Amygdala (tissue), 56 donors: ENCODE measurements at places on chromosomes 16 and 17.

- DNase-seq = no peak
Observed at GRCh38 chr17:82301916-82302567, 15.4 kb downstream of the CD7 start.

DNA sequence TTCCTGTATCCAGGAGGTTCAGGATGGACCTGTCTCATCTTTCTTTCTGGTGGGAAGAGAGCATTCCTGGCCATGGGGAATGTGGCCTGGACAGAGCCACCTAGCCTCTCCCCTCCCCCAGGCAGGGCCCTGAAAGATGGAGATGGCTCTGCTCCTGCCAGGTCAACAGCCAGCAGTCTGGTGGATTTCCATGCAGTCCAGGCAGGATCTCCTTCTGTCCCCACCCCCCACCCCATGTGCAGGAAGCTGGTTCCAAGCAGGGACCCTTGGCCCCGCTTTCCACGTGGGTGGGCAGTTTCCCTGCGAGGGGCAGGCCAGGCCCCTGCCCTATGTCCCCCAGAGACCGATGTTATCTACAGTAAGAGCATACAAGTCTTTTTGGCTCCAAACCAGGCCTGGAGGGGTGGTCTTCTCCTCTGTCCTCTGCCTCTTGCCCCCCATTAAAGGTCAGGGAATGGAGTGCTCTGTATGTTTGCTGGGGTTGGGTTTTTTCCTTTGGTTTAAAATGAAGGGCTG is 240.5 kb downstream of the SEC14L1 start:
- no peak for DNase-seq

GRCh38 chr16:89983536-89983935 is 35.0 kb downstream of the DEF8 start:
- DNase-seq = no peak

DNA sequence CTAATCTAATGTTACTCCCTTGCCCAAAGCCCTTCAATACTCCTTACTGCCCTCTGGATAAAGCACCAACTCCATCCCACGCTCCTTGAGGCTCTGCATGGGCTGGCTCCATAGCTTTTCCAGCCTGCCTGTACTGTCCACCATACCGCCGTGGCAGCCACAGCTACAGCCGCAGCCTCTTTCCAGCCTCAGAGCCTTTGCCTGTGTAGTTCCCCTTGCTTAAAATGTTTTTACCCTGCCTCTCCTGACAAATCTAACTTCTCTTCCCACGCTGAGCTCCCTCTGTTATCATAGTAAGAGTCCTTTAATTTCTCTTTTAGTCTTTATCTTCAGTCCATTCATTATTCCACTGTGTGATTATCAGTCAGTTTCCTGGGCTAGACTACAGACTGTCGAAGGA is 22.0 kb downstream of the TEX14 start:
- DNase-seq = no peak

GRCh38 chr17:79496422-79497005 is 114.3 kb downstream of the RBFOX3 start:
- DNase-seq = no peak

GRCh38 chr17:42131981-42132432 is 9.4 kb downstream of the HSPB9 start:
- no peak for DNase-seq

GRCh38 chr17:41750862-41751261 is 16.4 kb upstream of the HAP1 start:
- DNase-seq = no peak

DNA sequence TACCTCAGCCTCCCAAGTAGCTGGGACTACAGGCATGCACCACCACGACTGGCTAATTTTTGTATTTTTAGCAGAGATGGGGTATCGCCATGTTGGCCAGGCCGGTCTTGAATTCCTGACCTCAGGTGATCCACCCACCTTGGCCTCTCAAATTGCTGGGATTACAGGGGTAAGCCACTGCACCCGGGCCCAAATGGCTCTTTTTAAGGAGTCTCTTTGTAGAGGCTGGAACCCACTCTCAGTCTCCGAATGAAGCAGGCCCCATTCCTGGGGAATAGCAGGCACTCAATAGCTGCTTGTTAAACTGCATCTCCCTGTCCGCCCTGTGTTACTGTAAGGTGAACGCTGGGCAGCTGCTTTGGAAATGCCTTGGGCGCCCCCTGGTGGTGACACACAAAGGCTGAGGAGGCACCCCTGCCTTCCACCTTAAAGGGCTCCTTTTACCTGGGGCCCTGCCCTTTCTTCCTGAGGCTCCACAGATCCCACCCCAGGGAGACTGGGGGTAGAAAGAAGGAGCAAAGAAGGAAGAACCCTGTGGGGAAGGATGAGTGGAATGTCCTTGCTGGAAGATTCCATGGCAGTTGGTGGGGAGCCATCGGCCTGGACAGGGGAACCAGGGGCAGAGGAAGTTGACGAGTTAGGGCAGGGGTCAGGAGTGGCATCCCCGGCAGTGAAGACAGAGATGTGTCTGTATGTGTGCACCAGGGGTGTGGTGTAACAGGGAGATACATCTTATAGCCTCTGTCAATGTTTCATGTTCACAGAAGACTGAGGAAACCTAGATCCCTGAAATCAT is 6.1 kb upstream of the SP2 start:
- DNase-seq = peak; percentile 82

GRCh38 chr16:69680358-69680757 is 46.0 kb downstream of the NQO1 start:
- DNase-seq = no peak

GRCh38 chr16:83542491-83542890 is 265.3 kb upstream of the HSBP1 start:
- DNase-seq = no peak

DNA sequence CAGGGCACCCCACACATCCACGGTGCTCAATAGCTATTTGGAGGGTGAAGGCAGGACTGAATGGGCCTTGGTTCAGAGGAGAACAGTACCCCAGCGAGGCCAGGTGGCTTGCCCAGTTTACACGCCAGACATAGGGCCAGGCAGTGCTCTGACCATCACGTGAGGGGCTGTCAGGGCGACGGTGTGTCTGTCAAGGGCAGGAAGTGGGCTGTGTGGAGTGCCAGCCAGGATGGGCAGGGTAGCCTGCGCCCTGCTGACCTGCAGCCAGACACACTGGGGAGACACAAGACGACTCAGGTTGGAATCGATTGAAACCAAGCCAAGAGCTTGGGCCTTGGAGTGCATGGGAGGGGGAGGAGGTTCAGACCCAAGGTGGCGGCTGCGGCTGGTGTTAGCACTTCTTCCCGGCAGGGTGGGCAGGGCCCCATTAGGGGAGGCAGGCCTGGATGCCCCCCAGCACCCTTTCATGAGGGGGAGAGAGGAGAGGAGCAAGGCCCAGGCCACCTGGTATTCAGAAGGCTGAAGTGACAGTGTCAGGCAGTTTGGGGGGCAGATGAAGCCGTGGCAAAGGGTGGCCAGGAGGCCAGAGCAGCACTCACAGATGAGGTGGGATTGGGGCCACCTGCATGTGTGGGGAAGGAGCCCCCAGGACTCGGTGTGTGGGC is 68.2 kb downstream of the SREBF1 start:
- DNase-seq = no peak
